ENCODE measurements at places on chromosomes 2 and 18.
A peak's percentile ranks its signal among the peaks of the same experiment; 100 is the strongest.

- DNase-seq, result peak; percentile 91
Observed at GRCh38 chr18:76619261-76619620, 124.2 kb upstream of the ZNF516 start.

DNA sequence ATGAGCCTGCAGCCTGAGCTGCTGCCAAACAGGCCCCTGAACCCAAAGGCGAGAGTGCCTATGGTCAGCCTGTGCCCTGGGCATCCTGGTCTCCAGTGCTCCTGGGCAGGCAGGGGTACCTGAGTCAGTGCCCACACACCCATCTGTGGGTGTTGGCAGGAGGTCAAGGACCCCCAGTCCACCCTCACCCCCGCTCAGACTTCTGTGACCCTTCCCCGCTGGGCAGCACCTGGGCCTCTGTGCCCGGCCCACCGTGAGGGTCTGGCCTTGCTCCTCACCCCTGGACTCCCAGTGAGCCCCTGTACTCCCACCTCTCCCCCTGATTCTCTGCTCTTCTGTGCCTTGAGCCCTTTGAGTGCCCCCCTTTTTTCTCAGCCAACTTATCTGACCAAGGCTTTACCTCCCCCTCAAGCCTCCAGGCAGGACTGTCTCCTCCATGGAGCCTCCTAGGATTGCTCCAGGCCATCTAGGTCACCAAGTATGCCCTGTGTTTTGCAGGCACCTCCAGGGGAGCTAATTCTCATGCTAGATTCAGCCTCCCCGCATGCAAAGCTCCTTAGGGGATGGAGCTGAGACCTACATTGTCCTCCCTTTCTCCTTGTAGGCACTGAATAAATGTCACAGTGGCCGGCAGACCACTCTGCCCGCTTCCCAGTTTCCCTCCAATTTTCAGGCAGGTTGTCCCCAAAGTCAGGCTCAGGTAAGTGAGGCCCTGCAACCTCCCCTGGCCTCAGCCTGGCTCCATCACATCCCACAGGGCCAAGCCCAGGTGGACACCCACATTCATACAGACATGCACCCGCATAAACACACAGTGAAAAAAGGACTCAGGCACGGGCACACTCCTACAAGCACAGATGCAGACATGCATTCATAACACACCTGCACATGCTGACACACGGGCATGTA is 21.9 kb upstream of the PTMA start:
- DNase-seq, result no peak

DNA sequence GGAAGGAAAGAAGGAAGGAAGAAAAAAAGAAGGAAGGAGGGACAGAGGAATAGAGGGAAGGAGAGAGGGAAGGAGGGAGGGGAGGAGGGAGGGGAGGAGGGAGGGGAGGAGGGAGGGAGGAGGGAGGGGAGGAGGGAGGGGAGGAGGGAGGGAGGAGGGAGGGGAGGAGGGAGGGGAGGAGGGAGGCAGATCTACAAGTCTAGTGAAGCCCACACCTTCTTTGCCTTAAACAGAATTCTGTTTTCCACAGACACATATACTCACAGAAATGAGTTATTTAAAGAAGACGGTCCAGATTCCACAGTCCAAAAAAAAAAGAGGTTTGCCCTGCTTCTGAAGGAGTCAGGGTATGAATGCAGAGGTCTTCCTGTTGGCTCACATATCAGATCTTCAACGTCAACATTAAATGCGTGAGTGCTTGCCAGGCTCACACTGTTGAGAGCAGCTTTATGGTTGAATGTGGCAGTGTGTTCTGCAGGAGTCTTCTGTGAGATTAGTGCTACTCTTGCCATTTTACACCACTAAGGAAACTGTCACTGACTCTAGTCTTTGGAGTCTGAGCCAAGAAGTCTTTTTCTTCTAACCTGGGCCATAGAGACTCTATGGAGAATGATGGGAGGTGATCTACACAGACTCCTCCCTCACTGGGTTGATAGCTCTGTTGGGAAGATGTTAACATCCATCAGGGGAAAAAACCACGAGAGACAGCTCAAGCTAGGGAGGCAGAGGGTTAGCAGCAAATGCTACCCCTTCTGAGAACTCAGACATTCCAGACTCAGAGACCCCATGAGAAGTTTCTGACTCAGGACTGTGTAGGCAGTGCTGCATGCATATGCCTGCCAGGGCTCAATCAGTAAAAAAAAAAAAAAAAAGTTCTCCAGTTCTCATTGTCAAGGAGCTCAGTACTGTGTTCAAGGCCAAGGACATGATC is 23.3 kb downstream of the PAX8 start:
- no peak for DNase-seq

- no peak for DNase-seq
Observed at GRCh38 chr18:5842653-5843052, 52.7 kb downstream of the TMEM200C start.

DNA sequence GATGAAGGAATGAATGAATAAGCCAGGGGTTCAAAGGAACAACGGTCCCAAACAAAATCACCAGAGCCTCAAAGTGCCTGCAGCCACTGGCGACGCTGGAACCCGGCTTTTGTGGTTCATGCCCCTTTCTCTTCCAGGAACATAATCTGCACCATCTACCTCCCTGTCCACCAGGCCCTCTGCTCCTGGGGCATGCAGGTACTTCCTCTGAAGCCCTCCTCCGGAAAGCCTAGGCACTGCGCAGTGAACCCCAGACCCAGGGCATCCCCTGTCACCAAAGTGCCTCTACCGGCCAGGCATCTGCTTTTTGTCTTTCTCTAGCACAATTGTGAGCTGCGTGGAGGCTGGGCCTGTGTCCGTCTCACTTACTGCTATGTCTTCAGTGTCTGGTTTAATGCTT is 98.6 kb upstream of the TMEM200C start:
- DNase-seq, result no peak

- no peak for DNase-seq
Observed at GRCh38 chr2:2901384-2902345, 476.0 kb downstream of the EIPR1 start.

All from fibroblast of mammary gland (primary cell).